ENCODE measurements at places on chromosomes 2 and 18.

GRCh38 chr2:23484767-23485166, 99.8 kb downstream of the KLHL29 start:
- no peak for DNase-seq

DNA sequence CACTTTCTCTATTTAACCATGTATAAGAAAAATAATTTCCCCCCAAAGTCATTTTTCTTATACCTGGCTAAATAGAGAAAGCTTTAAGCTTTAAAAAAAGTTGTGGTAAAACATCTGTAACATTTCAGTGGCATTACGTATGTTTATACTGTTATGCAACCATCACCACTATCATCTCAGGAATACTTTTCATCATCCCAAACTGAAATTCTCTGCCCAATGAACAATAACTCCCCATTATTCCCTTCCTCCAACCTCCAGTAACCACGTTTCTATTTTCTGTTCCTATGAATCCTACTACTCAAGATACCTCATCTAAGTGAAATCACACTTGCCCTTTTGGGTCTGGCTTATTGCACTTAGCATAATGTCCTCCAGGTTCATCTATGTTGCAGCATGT, 1.7 kb upstream of the SLC3A1 start:
- no peak for DNase-seq

DNA sequence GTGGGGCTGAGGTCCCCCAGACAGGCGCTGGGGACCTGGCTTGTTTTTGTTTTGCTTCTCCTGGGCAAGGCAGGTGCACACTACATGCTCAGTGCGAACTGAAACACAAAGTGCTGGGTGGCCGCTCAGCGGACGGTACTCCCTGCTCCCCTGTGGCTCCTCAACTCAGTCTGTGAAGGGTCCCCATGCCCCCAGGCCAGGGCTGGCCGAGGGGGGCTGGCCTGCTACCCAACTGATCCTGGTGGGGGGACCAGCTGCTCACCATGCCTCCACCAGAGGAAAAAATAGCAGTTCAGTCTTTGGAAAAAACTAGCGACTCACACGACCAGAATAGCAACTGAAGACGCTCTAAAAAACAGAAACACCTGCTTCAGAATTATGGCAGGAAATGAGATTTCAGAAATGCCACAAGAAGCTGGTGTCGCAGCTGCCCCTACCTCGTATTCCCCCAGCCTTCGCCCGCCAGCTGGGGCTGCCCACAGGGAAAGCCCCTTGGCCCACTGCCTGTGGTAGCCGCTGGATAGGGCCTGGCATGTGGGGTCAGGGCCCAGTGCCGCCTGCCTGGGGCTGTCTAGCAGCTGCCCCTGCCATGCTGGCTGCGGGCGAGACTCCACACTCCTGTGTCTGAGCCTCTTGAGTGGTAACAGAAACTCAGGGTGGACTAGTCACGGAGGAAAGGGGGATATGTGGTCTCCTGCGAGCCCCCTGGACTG, 43.7 kb downstream of the MEX3C start:
- DNase-seq = peak; percentile 72

DNA sequence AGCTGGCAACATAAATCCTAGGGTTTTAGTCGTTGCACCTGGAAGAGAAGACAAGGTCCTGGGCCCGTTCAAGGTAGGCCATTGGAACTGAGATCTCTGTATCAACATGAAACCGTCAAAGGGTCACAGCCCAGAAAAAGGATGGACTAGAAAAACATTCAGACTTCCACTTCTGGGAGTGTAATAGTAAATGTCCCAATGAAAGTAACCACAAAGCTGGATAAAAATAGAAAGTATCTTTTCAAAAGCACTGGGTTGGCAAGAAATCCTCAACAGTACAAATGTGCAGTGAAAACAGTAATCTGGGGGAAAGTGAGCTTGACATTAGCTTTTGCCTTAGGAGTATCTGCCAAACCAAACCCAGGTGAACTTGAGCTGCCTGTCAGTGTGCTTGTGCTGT, 12.9 kb downstream of the CGREF1 start:
- DNase-seq = no peak

GRCh38 chr18:75824661-75825060, 397.2 kb upstream of the SMIM21 start:
- DNase-seq = no peak

DNA sequence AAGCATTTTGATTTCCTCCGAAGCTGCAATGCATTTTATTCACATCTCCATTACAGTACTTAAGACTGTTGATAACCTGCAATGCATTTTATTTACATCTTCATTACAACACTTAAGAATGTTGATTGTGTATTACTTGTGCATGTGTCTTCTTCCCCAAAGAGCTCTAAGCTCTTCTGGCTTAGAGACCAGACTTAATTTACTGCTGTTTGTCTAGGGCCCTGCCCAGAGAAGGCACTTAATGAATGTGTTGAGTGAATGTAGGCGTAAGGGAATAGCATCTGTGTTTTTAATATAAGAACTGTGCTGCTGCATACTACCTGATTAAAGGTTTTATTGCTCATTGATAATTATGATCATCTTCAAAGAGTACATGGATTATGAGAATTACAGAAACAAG, 295.6 kb downstream of the ZNF385B start:
- no peak for DNase-seq
